ENCODE measurements at places on chromosomes 11 and 22.

DNA sequence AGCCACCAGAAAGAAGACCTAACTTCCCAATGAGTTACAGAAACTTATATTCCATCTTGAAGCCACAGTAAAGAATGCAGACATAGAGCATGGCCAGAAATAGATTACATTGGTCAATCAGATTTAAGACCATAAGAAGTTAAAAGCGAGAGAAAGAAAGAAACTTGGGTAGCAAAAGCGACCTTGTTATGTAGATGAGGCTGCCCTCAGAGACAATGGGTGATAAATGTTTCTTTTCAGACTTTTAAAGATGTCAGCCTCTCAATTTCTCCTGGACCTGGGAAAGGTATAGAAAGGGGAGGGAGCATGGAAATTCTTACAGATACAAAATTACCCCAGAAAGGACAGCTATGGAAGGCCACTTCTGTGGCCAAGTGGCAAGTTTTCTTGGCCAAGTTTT lies 732.6 kb upstream of the LUZP2 start:
- no peak for DNase-seq

DNA sequence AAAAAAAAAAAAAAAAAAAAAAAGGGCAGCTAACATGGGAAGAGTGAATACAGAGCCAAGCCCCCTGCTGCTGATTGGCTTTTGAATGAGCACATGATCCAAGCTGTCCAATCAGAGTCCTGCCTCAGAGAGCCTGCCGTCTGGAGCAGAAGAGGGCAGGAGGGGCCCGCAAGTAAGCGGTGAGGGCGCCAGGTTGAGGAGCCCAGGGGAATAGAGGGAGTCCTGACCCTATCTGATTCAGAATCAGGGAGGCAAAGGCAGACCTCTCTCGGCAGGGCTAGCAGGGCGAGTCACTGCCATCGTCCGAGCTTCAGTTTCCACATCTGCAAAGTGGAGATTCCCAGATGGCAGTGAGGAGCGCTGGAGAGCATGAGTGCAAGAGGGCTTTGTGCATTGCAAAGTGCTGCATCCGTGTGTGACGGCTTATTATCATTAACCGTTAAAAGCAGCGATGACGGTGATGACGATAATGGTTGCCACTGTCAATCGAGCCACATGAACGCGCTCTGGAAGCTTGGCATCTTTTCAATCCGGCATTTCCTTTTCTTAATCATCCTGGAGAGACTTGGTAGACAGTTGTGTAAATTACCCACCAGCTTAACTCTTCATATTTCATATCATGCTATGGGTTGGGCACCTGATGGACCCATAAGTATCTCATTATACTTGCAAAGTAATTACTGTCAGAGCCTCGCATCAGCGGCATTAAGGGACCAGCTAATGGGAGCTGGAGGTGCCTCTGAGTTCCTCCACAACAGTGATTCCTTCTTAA lies 68.6 kb upstream of the ATXN10 start:
- DNase-seq, result no peak

DNA sequence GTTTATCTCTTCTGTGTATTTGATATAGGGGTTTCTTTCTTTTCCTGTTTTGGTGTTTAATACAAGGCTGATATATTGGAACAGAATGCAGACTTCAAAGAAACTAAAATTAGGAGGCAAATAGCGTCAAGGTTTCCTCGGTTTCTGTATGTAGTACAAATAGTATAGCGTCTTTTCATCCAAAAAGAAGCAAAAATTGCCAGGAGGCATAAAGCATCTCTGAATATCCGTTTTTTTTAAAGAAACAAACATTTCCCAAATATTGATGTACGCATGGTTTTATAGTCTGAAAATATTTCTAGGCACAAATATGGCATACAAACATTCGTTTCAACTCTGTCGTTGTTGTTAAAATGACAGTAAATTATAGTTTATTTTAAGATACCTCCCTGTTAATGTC lies 17.1 kb upstream of the PAX6 start:
- DNase-seq, result no peak

- DNase-seq, result no peak
Observed at GRCh38 chr11:14359501-14360031, 583 bp upstream of the RRAS2 start.

- DNase-seq, result no peak
Observed at GRCh38 chr11:67999704-68000103, 4.2 kb downstream of the UNC93B1 start.

GRCh38 chr22:49190816-49191505 lies 636.7 kb downstream of the BRD1 start:
- DNase-seq, result no peak

DNA sequence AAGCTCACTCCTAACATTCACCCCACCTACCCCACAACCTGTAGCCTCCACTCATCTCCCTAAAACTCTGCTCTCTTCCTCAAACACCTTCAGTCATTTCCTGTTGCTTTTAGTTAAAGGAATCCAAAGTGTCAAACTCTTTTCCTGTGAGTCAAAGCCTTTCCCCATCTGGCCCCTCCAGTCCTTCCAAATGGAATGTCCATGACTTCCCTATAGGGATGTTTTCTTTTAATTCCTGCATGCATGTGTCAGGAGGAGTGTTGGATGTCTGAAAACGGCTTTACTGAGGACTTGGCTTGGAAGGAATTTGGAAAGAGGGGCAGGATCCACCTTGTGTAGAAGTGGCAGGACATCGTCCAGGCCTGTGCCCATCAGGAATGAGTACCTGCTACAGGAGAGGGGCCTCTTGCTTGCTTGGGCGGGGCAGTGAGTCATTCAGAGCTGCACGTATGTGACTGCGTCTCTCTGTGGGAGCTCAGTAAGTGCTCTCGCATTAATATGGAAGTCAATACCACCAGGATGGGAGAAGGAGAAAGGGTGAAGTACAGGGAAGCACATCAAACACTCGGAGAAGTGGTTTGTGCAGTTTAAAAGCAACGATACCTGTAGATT lies 491.9 kb downstream of the OPCML start:
- no peak for DNase-seq

DNA sequence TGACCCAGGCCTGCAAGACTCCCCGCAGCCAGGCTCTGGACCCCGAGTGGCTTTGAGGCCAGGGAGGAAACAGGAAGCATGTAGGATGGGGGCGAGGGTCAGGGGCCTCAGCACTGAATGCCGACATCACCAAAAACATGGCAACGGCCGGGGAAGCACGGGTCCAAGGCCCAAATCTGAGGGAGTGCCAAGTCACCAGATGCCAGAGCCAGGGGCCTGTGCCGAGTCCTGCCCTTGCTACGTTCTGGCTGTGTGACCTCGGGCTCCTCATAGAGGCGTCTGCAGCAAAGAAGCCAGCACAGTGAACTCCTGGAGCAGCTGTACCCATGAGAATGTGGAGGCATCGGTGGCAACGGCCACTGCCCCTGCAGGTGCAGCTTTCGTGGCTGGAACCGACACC lies 420.7 kb downstream of the CTTN start:
- DNase-seq, result no peak

GRCh38 chr11:47980088-47980906 lies at the start of gene PTPRJ:
Gene PTPRJ, plus strand, starts transcription at chr11:47980559. Its CDS starts 354 bp downstream, at chr11:47980913.
- peak; percentile 66 for DNase-seq

GRCh38 chr22:50170453-50171318 lies at the start of gene PANX2:
Gene PANX2, plus strand, starts transcription at chr22:50170731. Its CDS starts 0 bp downstream, at chr22:50170731.
- DNase-seq, result no peak
